Daoy (cell line): ENCODE measurements at places on chromosomes 5 and 9. TPM values are rescaled to one million over a fixed set of nuclear protein-coding genes. Genes with fewer than 3 reads are reported as not detected.

GPR150 gene
- 0.29 TPM in 1 of 2 replicates, not detected in the other for total RNA-seq

CDK9 gene
- total RNA-seq, result 47.7 and 56.1 TPM in 2 replicates

TAF11L2 gene
- total RNA-seq, result not detected in 2 replicates

PPP2CA gene
- 416 and 424 TPM in 2 replicates for total RNA-seq

DNA sequence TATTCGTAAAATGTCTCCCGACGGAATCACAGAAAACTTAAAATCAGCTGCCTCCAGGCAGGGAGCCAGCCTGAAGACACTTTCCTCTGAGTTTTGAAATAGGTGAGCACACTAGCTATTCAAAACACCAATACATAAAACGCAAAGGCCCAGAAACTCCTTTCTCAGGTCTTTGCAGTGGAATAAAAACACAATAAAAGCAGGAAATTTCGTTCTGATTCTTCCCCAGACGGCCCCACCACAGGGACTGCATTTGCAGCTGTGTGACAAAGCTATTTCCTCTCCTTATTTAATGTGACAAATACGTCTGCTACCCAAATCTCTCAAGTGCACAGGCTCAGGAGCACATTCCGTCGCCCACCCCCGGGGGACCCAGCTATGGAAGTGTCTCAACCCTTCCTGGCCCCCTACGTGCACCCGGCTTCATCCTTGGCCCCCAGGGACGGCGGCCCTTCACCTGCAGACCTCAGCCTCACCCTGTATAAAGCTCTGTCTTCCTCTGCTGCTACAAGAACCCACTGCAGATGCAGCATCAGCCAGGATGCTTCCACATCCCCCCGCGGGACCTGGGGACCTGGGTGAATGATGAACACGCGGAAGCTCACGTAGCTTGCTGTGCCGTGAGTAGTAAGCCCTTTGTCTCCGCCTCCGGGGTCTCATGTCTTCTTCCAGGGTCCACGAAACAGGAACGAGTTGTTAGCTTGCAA lies 24.9 kb downstream of the AHRR start:
- no peak for DNase-seq

DNA sequence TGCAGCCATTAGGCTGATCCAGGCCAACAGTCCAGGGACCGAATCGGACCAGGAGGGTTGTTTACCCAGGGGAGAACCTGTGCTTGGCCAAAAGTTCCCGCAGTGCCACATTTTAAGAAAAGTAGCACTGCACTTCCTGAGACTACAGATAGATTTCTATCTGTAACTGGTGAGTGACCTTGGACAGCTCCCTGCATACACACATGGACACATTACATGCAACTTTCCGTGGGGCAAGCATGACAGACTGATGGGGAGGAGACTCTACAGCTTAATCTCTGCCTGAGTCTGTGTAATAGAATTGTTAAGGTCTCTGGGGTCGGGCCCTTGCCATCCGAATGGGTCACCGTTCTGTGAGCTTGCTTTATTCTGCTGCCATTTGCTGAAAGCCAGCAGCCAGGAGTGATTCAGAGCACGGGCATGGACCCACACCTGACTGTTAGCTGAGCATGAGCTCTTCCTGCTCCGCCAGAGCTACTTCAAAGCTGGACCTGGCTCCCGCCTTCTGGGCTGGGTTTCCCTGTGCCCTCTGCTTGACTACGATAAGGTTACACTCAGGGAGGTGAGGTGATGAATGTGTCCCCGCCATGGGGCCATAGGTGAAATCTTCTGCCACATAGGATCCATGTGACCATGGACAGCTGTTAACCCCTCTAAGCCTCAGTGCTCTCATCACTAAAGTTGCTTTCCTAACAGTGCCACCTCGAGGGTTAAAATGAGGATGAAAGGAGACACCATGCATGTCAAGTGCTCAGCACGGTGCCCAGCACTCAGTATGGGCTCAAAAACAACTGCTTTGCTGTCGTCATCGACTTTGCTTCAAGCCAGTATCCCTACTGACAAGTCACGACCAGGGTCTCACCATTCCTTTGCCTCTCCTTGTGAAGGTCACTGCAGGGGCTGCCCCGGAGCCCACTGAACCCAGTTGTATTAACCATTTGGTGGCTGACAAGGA lies 200.0 kb downstream of the MELK start:
- peak; percentile 32 for DNase-seq

GRCh38 chr5:96584712-96585111 lies 77.5 kb upstream of the CAST start:
- DNase-seq, result no peak

DNA sequence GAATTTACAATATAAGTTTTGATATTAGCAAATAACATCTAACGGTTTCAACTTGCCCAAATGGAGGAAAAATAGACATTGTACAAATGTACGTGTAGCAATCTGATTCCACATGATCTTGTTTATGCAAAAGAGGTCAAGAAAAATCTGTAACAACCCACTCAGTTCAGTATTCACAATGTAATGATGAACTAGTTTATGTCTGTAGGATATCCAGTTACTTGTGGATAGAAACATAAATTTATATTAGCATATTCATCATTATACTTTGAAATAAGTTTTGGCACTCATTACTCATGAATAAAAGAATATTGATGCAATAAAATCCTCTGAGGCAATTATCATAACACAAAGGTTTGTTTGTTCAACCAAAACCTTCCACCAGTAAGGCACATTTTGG lies 28.1 kb downstream of the PLK2 start:
- DNase-seq, result no peak

GRCh38 chr5:110356677-110357076 lies 369.8 kb downstream of the TMEM232 start:
- no peak for DNase-seq

GRCh38 chr5:109347252-109347888 lies 62.4 kb downstream of the PJA2 start:
- no peak for DNase-seq

DNA sequence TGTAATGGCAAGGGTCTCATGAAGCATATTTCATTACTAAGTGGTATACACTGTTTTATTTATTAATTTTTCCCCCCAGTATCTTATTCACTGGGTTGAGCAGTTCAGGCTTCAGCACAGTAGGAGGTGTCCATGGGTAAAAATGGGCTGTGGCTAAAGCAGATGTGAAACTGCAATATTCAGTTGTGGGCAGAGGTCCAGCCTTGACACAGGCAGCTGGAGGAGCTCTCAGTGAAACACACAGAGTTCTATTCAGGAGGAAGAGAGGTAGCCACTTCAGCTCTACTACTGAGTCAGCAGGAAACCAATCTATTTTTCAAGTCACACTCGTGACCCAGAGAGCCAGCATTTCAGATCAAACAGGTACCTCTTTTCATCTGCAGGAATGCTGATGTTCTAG lies 418.3 kb downstream of the CDH10 start:
- no peak for DNase-seq

- peak; percentile 80 for DNase-seq
These were observed 65.5 kb upstream of the SPTLC1 start for GRCh38 chr9:92180669-92181181.

GRCh38 chr5:139146809-139147482 lies 51.2 kb downstream of the SIL1 start:
- DNase-seq, result no peak

- DNase-seq, result no peak
These were observed 284.5 kb downstream of the TMEM38B start for GRCh38 chr9:105978826-105979225.

GRCh38 chr5:148186248-148187003 lies 16.4 kb upstream of the SPINK6 start:
- peak; percentile 70 for DNase-seq

DNA sequence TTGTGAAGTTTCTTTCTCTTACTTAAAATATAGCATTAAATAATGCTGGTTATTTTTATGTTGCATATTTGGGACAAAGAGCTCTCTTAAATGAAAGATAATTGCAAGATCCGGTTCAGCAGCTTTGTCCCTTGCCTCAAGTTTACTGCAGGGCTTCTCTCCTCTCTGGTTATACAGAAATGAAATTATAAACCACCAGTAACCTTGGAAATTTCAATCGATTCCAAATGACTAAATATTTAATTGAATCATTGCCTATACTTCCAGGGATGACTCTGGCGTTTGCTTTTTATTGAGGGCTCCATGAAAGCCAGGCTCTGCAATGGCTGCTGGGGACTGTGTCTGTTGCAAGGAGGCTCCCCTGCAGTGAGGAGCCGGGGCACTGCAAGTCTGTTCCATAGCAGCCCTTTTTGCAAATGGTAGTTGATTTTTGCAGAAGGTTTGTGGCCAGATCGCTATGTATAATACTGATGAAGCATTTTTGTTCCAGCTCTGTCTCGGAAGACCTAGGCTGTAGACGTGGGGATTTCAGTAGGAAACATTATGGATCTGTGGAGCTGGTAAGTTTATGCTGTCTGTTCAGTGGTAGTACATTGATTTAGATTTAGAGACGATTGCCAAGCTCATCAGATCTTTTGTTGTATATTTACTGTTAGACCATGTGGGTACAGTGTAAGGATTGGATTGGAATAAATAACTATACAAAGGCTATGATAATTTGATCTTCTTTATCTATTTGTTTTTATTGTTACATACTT lies at the start of gene GARNL3:
Gene GARNL3 (plus strand): TSS at position 313 of the 758 bp plus-strand sequence. CDS start 104 bp downstream, at position 417.
- DNase-seq, result no peak

DNA sequence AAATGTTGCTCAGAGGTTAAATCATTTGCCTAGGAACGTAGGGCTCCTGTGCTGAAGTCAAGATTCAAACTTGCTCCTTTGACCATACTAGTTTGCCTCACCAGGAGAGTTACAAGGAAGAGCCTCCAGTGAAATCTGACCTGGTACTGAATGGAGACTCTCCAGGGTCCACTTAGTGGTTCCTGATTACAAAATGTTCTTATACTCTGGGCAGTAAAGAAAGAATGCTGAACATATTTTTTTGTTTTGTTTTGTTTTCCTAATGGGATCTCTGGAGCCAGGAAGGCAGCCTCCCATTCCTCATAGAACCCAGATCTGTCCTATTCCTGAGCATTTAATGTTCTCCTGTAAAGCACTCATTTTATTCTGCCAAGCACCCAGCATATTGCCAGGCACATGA lies 256.5 kb upstream of the CLINT1 start:
- DNase-seq, result no peak

DNA sequence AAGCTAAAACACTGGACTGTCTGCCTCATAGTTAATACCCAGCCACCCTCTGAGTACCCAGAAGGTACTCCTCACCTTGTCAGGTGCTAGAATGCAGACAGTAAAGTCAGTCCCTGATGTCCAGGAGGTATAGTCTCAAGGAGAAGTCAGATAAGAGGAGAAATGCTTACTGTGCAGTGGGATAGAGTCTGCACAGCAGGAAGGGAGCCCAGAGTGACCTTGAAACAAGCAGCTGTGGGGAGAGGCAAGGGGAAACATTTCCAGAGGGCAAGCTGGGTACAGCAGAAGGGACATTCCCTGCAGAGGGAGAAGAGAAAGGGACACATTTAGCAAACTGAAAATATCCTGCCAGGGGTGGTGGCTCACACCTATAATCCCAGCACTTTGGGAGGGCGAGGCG lies 122.7 kb downstream of the GCNT1 start:
- no peak for DNase-seq

- DNase-seq, result no peak
These were observed 48.8 kb downstream of the FAM81B start for GRCh38 chr5:95439801-95440493.

DNA sequence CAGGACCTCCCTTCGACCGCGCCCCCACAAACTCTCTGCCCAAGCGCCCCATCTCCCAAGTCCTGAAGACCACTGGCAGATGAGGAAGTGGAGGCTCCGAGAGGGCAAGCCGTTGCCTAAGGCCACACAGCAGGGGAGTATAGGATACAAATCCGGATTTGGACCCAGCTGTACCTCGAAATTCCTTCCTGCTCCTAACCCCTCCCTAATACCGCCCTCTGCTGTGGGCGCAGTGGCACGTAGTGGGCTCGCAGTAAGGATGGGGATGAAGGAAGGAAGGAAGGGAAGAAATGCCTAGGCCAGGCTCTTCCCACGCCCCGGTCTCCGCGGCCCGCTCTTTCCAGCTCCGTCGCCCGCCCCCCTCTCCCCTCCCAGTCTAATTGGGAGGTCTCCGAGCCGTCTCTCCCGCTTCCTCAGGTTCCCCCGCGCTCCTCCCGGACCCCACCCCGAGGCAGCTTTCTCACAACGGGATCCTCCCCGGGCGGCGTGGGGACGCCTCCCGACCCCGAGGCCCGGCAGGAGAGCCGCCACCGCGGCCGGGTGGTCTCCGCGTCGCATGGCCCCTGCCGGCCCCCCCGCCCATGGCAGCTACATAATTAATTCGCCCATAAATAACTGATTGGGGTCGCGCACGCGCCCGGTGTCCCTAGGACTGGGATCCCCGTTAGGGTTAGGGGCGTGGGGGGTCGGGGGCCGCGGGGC lies 138.9 kb downstream of the C9orf50 start:
- DNase-seq, result peak; percentile 33
